ENCODE measurements at places on chromosomes 7 and 10.

DNA sequence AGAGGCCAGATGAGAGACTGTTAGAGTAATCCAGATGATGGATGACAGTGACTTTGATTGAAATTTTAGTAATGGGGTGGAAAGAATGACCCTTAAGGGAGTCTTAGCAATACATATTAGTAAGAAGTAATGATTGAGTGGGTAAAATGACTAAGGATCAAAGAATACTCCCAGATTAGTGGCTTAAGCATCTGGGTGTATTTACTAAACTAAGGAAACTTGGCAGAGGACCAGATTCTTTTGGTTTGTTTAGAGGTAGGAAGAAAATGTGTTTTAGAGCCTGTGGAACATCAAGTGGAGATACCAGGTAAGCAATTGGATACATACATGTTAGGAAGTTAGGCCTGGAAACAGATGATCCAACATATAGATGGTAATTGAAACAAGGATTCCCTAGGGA lies 58.8 kb upstream of the ADRA2A start:
- DNase-seq: no peak

GRCh38 chr10:131693766-131694165 lies 207.0 kb upstream of the PPP2R2D start:
- DNase-seq: no peak

- DNase-seq: no peak
These were observed 4.7 kb downstream of the IDI2 start for GRCh38 chr10:1020958-1021357.

DNA sequence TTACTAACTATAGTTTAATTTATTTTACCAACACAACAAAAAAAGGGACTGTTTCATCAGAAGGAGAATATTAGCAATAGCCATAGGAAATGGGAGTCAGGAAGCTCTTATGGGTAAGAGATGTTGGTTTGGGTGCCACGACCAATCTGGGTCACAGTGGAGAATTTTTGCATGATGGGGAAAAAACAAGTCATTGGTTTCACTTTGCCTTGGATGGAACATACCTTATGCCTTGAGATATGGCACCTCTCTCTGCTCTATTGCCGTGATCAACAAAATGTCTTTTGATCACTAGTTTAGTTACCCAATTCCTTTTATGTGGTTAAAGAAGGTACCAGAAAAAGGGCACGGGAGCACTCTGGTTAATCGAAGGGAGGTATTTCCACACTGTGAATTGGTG lies 48.2 kb downstream of the PNLIPRP3 start:
- no peak for DNase-seq

DNA sequence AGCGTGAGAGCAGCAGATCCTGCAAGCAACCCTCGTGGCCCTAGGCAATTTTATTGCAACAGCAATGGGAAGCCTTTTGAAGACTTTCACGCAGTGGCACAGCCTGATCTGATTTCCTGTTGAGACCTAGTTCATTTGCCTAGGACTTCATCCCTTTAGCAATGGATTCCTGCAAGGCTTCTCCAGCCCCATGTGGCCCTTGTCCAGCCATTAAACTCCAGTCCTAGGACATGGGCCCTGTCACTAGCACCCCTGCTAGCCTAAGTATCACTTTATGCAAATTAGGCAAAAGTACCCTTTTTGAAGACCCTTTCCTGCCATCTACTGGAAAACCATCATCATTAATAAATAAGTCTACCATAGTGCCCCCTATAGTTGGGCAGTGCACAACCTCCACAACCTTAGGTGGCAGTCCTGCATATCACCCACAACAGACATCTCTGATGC lies 379.4 kb downstream of the GALNT17 start:
- no peak for DNase-seq

- DNase-seq: no peak
These were observed 200.9 kb downstream of the TEX36 start for GRCh38 chr10:125482108-125482507.

All from GM04503 (cell line).